GM10248 (cell line): ENCODE measurements at places on chromosomes 5 and 9.

DNA sequence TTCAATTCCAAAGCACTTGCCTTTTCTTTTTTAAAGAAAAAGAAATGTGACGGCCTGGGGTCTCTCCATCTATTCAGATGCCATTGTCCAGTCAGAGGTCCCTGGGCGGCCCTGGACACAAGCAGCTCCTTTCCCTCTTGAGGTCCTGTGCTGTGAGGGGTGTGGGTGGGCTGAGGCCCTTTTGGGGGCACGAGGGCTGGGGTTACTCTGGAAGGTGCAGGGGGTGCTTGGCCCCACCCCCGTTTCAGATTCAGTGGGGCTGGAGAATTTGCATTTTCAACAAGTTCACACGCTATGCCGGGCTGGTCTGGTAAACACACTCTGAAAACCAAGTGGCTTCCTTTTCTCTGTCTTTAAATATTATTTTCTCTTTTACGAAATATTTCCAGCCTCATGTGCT lies 91.4 kb upstream of the PHYKPL start:
- DNase-seq = no peak

DNA sequence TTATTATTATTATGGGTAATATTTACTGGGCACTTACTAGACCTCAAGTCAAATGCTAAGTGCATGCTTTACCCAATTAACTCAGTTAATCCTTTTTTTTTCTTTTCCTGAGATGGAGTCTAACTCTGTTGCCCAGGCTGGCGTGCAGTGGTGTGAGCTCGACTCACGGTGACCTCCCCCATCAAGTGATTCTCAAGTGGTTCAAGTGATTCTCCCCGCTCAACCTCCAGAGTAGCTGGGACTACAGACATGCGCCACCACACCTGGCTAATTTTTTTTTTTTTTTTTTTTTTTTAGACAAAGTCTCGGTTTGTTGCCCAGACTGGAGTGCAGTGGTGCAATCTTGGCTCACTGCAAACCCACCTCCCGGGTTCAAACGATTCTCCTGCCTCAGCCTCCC lies 69.1 kb downstream of the CXXC5 start:
- DNase-seq = no peak

GRCh38 chr9:136679431-136679941 lies 7.8 kb downstream of the AGPAT2 start:
- no peak for DNase-seq

DNA sequence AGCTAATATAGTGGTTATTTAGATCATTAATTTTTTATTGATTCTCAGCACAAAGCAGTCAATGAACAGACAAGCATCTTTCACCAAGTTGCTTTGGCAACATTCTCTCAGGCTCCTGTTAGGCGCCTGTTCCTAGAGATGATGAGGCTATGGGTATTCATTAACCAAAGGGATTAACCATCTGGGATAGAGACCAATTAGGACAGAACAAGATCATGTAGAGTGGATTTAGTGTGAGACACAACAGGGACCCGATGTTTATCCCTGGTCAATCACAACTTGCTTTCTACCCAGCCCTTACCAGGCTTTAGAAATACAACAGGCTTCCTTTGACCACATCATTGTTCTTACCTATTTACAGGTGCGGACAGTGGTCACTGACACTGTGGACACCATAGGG lies 82.2 kb downstream of the PJA2 start:
- DNase-seq = no peak

DNA sequence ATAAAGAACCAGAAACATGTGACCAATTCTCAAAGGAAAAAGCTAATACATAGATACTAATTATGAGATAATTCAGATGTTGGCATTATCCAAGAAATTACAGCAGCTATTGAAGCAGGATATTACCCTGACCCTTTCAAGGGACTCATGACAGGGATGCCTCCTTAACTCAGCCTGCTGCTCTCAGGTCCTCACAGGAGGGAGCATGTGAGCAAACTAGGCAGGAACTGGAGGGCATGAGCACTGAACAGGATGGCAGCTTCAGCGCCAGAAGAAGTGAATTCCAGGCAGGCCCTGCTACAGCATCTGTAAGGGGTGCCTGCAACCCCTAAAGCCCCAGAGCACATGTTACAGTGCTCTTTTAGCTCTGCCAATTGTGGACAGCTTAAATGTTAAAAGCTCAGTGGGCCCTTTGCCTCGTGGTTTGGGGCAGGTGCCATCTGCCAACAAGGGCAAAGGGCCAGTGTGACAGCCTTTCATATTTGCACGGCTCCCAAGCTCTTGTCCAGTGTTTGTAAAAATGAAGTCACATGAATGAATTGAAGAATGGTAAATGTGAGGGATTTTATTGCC lies 464.7 kb upstream of the COX7C start:
- DNase-seq = no peak

GRCh38 chr5:138661291-138661960 lies 86.2 kb upstream of the HSPA9 start:
- DNase-seq = no peak

GRCh38 chr5:122490718-122491117 lies 178.7 kb downstream of the SNCAIP start:
- no peak for DNase-seq

DNA sequence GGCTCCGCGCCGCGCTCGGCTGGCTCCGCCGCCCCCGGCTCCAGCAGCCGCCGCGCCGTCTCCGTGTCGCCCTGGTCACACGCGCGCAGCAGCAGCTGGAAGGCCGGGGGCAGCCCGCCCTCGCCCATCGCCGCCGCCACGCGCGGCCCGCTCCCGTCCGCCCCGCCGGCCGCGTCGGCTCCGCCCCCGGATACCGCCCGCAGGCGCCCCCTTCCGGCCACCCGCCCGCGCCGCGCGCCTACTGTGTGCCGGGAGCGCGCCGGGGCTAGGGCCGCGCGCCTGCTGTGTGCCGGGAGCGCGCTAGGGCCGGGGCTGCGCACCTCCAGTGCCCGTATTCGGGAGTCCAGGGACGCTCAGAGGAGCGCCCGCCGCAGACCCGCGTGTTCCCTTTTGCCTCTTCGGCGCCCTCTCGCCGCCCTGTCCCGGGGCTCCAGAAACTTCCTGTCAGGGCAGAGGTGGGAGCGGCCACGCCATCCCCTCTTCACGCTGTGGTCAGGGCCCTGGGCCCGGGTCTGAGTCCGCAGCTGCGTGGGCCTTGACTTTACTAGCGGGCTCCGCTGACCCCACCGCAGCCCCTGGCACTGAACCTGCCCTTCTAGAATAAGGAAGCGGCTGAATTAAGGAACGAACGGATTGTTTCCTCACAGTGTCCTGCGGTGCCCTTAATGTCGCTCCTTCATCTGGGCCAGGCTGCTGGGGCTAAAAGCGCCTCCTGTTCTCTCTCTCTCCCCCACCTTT lies at the start of gene ANKS6:
TSS of gene ANKS6 (minus strand) at position 192 of the 738 bp plus-strand sequence. CDS start at position 128, 64 bp downstream.
- peak; percentile 88 for DNase-seq

DNA sequence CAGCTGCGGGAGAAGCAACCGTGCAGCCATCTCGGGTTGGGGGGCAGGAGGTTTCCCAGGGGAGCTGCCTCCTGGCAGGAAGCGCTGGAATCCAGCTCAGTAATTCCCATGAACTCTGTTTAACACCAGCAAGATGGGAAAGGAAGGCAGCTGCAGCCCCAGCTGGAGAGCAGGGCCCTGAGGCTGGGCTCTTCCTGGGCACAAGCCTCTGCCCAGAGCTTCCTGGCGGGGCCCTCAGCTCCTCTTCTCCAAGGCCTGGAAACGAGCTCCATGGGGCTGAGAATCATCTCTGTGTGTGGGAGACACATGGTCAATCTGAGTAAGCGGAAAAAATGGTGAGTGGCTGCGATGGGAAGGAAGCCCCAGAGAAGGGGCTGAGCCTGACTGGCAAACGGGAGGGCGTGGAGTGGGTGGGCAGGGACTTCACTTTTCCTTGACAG lies 6.3 kb downstream of the MRPL36 start:
- DNase-seq = no peak

DNA sequence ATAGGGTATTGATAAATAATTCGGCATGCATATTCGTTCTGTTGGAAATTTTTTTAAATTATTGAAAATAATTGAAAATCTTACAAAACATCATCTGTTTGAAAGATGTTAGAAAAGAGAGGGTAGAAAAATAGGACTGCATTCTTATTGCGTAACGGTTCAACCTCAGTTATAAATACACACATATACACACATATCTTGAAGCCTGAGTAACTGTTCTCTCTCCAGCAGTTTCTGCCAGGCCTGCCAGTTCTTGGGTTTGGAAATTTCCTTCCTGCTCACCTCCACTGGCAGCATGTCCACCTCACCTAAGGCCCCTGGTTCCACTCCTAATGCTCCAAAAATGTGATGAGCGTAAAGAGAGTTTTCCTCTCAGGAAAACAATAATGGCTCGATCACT lies 9.1 kb downstream of the SPATA31E1 start:
- DNase-seq = no peak

GRCh38 chr9:109043578-109043977 lies 30.3 kb upstream of the CTNNAL1 start:
- DNase-seq = no peak

GRCh38 chr9:29928072-29928471 lies 2354.8 kb upstream of the C9orf72 start:
- no peak for DNase-seq

DNA sequence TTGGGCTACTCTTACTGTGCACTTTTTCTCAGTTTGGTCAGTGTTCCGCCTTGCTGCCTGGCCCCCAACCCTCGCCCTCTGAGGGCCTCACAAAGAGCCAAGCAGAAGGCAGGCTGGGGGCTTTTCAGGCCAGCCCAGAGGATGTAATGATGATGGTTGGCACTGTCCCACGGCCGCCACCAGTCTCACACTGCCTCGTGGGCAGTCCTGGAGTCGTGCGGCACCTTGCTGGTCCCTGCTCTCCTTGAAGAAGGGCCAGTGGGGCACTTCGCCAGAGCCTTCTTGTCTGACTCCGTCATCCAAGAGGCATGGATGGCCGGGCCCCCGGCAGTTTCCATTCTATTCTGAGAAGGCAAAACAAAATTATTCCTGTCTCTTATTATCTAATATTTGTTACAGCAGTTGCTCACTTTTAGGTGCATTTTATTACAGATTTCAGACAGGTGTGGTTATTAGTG lies 21.0 kb downstream of the TENT4A start:
- no peak for DNase-seq

GRCh38 chr5:119427060-119427459 lies 25.2 kb upstream of the HSD17B4 start:
- no peak for DNase-seq

DNA sequence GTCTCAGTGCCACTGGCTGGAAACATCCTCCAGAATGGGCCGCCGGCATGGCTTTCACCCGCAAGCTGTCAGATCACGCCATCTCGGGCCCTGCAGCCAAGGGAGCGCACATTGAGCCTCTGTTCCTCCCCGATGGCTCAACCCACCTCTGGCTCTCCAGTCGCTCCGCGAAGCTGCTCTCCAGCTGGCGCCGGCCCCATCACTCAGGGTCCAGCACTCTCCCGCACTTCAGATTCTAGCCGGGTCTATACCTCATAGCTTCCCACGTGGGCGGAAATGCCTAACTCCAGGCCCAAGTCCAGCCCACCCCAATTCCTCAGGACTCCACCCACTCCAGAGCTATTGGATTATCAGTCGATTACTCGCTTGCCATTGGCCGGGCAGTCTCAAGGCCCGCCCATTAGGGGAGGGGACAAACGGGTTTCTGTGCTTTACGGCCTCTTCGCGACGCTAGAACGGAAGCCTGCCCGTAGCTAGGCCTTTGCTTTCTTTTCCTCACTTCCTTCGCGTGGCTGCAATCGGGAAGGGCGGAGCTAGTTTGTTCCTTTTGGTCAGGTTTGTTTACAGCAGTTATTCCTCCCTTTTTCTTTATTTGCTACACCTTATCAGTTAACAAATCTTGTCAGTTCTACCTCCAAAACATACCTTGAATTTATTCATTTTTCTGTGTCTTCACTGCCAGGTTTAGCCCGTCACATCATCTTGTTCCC lies at the start of gene NOL6:
TSS of gene NOL6 (minus strand) at position 282 of the 710 bp plus-strand sequence. CDS start at position 200, 82 bp downstream.
- peak; percentile 98 for DNase-seq

- DNase-seq = no peak
Observed at GRCh38 chr5:78930721-78931120, 54.4 kb downstream of the ARSB start.

DNA sequence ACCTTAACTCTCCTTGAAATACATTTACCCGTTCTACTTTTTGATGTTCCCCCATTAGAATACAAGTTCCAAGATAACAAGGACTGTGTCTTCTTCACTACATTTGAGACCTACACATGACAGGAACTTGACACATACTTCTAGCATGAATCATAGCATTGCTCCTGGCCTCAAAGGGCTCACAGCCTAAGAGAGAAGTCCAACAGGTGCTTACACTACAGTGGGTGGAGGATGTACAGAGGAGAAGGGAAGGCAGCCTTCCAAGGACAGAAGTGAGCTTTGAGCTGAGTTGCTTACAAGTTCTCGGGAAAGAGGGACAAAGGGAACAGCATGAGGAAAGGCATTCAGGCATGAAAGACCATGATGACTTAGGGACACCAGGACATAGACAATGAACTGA lies 56.9 kb upstream of the MSX2 start:
- DNase-seq = no peak

- no peak for DNase-seq
Observed at GRCh38 chr9:77084094-77084493, 64.6 kb downstream of the FOXB2 start.

DNA sequence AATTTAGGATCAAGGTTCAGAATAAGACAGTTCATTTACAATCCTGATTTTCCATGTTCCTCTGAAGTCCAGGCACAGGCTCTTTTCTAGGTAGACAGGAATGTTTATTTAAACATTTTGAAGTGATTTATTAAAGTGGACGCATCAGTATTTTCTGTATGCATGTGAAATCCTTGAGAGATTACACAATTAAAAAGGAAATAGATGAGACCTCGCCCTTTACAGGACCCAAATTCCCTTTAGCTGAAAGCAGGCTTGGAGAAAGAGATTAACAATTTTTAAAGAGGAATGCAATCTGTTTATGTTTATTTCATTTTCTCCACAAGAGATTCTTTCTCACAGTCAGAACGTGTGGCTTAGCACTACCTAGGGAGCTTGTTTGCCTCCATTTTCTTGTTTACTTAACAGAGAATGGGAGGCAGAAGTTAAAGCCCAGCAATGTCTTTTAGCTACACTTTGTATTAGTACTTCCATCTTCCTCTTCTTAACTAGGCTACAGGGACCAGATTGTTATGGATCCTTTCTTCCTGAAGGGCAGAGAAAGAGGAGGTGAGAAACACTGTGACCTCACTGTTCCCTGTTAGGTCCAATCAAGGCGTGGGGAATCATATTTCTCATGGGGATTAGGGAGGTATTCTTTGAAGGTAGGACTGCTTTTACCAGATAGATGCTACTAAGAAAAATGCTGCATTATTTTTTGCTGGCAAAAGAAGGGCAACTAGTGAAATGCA lies 416.0 kb downstream of the SH3GL2 start:
- DNase-seq = no peak

DNA sequence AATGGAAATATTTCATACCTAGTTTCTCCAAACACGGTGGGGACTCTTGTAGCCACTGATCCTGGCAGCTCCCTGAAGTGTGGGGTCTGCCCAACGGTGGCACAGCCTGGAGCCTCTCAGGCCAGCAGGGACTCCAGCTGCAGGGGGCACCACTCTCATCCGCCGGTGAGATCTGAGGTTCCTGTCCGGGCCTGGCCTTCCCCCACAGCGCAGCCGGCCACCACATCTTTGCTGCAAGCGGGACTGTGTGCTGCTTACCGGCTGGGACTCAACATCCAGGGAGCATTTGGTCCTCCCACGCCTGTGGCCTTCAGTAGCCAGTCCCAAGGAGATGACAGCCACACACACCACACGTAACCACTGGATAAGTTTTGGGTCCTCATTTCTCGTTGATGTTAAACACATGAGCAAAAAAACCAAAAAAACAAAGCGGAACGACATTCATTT lies 7.7 kb upstream of the NKX2-5 start:
- no peak for DNase-seq
